Bronchial smooth muscle cell (primary cell): ENCODE measurements at places on chromosomes 2 and 18. TPM values are rescaled to one million over a fixed set of nuclear protein-coding genes. Genes with fewer than 3 reads are reported as not detected.

Gene CAVIN2
- 9.7 and 25.4 TPM in 2 replicates for total RNA-seq

Gene REG1B
- not detected in 2 replicates for total RNA-seq

Gene CCDC74B
- total RNA-seq, result 4.1 and 10.6 TPM in 2 replicates

Gene SCG2
- 0.09 and 0.63 TPM in 2 replicates for total RNA-seq

Gene ATF2
- 31.2 and 40.4 TPM in 2 replicates for total RNA-seq

Gene TMEM163
- total RNA-seq, result not detected in 2 replicates

Gene CCDC138
- 2.5 and 2.8 TPM in 2 replicates for total RNA-seq

Gene GLS
- 120 and 170 TPM in 2 replicates for total RNA-seq

Gene MEIS1
- 231 and 429 TPM in 2 replicates for total RNA-seq

Gene KIF1A
- under 0.01 TPM in 1 of 2 replicates, not detected in the other for total RNA-seq

Gene LTBP1
- 715 and 836 TPM in 2 replicates for total RNA-seq

Gene UNC80
- total RNA-seq, result not detected in 2 replicates

Gene GTF2A1L
- total RNA-seq, result 0.69 and 0.95 TPM in 2 replicates

Gene SPHKAP
- 0.09 TPM in 1 of 2 replicates, not detected in the other for total RNA-seq

Gene POTEJ
- total RNA-seq, result not detected in 2 replicates

Gene SETBP1
- total RNA-seq, result 5.2 and 5.6 TPM in 2 replicates

Gene EFR3B
- 0.26 and 0.47 TPM in 2 replicates for total RNA-seq

Gene EVA1A
- total RNA-seq, result 5.8 and 19.2 TPM in 2 replicates

Gene POTEI
- under 0.01 TPM in 1 of 2 replicates, not detected in the other for total RNA-seq

Gene ABCG8
- total RNA-seq, result not detected in 2 replicates

Gene PCARE
- not detected in 2 replicates for total RNA-seq

Gene PHLPP1
- total RNA-seq, result 1.9 and 4.0 TPM in 2 replicates

Gene LINC00305
- total RNA-seq, result not detected in 2 replicates

Gene FBXO15
- total RNA-seq, result 0.79 and 2.1 TPM in 2 replicates

Gene TMEM131
- 20.9 and 21.8 TPM in 2 replicates for total RNA-seq

Gene ASNSD1
- 47.9 and 51.1 TPM in 2 replicates for total RNA-seq

Gene DES
- 2.4 and 2.7 TPM in 2 replicates for total RNA-seq

Gene ST8SIA3
- total RNA-seq, result under 0.01 TPM in 1 of 2 replicates, not detected in the other

Gene SRD5A2
- not detected in 2 replicates for total RNA-seq

Gene KCNG3
- under 0.01 TPM in 1 of 2 replicates, not detected in the other for total RNA-seq

Gene TMEM87B
- 18.0 and 18.4 TPM in 2 replicates for total RNA-seq

Gene DNAJC5G
- total RNA-seq, result not detected in 2 replicates

Gene GAL3ST2
- total RNA-seq, result 0.09 and 0.16 TPM in 2 replicates

Gene FOXI3
- total RNA-seq, result not detected in 2 replicates

Gene CELF4
- not detected in 2 replicates for total RNA-seq

Gene ZNF892
- total RNA-seq, result 4.2 and 4.4 TPM in 2 replicates

Gene INHBB
- total RNA-seq, result not detected in 2 replicates

Gene DPYSL5
- total RNA-seq, result not detected in 2 replicates

Gene HNMT
- 1.5 and 10.9 TPM in 2 replicates for total RNA-seq

Gene HSPE1
- 55.6 and 102 TPM in 2 replicates for total RNA-seq

Gene CXCR4
- under 0.01 and 0.09 TPM in 2 replicates for total RNA-seq

Gene GALNT14
- 0.17 TPM in 1 of 2 replicates, not detected in the other for total RNA-seq

Gene ACVR1C
- 0.16 and 0.43 TPM in 2 replicates for total RNA-seq

Gene ANKRD30B
- under 0.01 TPM in 1 of 2 replicates, not detected in the other for total RNA-seq

Gene PROC
- not detected in 2 replicates for total RNA-seq

Gene GPR17
- total RNA-seq, result not detected in 2 replicates

Gene DQX1
- total RNA-seq, result 0.16 TPM in 1 of 2 replicates, not detected in the other

Gene TUBA3D
- total RNA-seq, result not detected in 2 replicates

Gene RBM43
- 7.7 and 11.0 TPM in 2 replicates for total RNA-seq

Gene APCDD1
- total RNA-seq, result not detected in 2 replicates

Gene LHCGR
- not detected in 2 replicates for total RNA-seq

Gene IL1F10
- not detected in 2 replicates for total RNA-seq

Gene CAPN14
- total RNA-seq, result 0.16 and 0.17 TPM in 2 replicates

Gene GFPT1
- total RNA-seq, result 32.5 and 34.4 TPM in 2 replicates

Gene NEURL3
- total RNA-seq, result 0.09 and 0.16 TPM in 2 replicates
